AG20443 (cell line): ENCODE measurements at places on chromosomes 13 and 19.

GRCh38 chr13:44399074-44399473, 25.4 kb downstream of the SERP2 start:
- no peak for DNase-seq

GRCh38 chr19:50724522-50725217, 1.5 kb downstream of the CLEC11A start:
- DNase-seq = peak; percentile 99

GRCh38 chr13:92272177-92272576, 873.8 kb downstream of the GPC5 start:
- DNase-seq = no peak

- no peak for DNase-seq
These were observed 14.3 kb downstream of the BCAT2 start for GRCh38 chr19:48796298-48797083.

- DNase-seq = no peak
These were observed 112.0 kb downstream of the TBC1D4 start for GRCh38 chr13:75369981-75370380.

DNA sequence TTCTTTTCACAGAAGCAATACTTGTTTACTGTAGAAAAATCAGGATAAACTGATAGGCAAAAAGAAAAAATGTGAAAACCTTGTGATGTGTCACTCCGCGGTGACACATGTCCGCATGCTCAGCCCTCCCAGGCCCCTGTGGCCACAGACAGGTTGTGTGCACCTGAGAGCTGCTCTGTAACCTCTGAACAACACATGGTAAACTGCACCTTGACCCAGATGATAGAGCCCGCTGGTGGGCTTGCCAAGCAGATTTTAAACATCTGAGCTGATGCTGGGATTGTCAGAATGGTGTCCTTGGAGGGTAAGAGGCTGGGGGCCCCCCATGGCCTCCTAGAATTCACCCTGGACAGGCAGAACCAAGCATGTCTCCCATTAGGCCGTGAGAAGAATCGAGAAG, 33.8 kb downstream of the DHRS12 start:
- no peak for DNase-seq

DNA sequence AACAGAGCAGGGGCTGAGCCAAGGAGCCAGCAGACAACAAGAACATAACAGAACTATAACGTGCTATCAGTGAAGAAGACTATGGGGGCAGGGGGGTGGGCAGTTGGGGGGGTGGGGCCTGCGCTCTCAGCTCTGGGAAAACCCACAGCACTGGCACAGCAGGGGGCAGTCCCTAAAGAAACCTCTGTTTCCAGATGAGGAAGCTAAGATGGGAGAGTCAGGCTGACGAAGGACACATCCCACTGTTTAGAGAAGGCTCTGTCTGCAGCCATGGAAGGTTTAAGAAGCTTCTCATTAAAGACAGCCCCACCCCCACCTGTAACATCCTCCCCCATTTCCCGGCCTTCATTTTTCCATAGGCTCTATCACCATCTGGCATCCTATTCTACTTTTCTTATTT, 7.1 kb upstream of the DOCK9 start:
- no peak for DNase-seq

DNA sequence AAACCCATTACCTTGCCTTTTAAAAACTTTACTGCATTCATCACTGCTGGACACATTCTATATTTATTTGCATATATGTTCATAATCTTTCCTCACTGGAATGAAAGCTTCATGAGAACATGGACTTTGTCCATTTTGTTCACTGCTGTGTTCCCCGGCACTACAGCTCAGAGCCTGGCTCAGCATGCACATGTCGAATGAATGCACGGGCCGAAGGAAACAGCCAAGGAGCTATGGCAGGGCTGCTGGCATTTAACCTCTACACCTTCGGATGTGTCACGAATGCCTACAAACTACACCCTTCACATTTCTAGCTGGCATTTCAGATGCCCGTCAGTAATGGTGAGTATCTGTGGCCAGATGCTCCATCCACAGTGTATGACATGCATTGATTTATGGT, 7.6 kb downstream of the MTIF3 start:
- no peak for DNase-seq

- DNase-seq = peak; percentile 51
These were observed 7.1 kb upstream of the CLPP start for GRCh38 chr19:6354098-6354674.
